Osteoblast (primary cell): ENCODE measurements at places on chromosomes 12 and 14.

GRCh38 chr14:64279704-64280668 is 14.2 kb downstream of the ESR2 start:
- DNase-seq: no peak

DNA sequence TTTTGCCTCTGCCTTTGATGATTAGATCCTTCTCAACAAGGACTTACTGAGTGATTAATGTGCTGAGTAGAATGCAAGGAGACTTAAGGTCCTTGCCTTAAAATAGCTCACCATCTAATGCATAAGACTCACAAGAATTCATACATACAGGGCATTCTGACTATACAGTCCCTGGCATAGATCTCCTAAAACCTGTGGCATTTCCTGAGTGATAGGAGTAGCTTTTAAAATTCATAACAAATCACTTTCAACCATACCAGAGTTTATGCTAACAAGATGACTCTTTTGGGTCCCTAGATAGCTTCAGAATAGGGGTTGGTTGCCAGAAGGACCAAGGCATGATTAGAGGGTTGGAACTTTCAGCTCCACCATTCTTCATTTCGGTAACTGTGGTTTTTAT is 48.8 kb downstream of the STXBP6 start:
- DNase-seq: no peak

GRCh38 chr12:42766754-42767153 is 177.2 kb upstream of the PRICKLE1 start:
- no peak for DNase-seq

- no peak for DNase-seq
Observed at GRCh38 chr14:104377256-104377655, 202.3 kb upstream of the C14orf180 start.

DNA sequence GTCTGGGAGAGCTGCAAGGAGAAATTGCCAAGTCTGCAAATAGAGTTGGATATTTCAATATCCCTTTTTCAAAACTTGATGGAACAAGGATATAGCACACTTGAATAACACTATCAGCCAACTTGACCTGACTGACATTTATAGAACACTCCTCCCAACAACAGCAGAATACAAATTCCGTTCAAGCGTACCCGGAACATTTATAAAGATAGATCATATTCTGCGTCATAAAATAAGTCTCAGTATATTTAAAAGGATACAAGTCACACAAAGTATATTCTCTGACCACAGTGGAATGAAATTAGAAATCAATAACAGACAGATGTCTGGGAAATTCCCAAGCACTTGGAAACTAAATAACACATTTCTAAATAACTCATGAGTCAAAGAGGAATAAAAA is 29.0 kb upstream of the MEG3 start:
- DNase-seq: no peak

- DNase-seq: no peak
Observed at GRCh38 chr12:98771811-98772752, 127.0 kb downstream of the APAF1 start.

- no peak for DNase-seq
Observed at GRCh38 chr12:62834971-62835547, 99.9 kb downstream of the PPM1H start.

- DNase-seq: no peak
Observed at GRCh38 chr12:58703866-58704265, 216.4 kb downstream of the LRIG3 start.

DNA sequence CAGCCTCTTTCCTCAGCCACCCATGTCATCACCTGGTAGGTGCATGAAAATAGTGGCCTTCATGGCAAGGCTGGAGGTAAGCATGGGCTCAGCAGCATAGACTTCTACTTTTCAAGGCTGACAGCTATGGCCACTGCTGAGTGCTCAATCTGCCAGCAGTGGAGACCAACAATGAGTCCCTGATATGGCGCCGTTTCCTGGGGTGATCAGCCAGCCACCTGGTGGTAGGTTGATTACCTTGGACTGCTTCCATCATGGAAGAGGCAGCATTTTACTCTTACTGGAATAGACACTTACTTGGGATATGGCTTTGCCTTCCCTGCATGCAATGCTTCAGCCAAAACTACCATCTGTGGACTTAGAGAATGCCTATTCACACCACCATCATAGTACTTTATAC is 39.5 kb upstream of the USP44 start:
- DNase-seq: no peak

DNA sequence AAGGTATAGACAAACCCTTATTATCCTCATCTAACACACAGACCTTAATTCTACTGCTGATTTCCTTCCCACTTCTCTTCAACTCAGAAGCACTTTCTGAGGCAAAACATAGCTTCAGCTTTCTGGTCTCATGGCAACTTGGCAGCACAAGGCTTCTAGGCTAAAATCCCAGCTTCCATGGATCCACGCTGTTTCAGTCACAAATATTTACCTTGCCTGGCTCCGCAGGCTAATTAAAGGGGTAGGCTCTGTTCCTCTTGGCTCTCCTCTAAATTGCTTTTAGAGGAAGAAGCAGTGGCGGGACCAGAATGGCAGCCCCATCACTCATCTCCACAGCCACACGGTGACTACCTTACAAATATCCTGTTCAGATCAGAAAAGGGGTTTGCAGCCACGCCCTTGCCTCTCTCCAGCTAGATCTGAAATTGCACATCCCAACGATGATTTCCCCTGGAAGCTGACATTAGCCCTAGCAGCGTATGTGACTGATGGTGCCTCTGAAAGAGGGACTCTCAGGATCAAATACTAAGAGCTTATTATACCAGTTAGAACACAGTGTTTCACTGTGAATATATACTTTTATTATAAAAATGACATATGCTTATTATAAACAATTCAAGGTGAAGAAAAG is 221.5 kb upstream of the NUDT4 start:
- DNase-seq: no peak

GRCh38 chr12:102976609-102977280 is 19.3 kb downstream of the ASCL1 start:
- no peak for DNase-seq

DNA sequence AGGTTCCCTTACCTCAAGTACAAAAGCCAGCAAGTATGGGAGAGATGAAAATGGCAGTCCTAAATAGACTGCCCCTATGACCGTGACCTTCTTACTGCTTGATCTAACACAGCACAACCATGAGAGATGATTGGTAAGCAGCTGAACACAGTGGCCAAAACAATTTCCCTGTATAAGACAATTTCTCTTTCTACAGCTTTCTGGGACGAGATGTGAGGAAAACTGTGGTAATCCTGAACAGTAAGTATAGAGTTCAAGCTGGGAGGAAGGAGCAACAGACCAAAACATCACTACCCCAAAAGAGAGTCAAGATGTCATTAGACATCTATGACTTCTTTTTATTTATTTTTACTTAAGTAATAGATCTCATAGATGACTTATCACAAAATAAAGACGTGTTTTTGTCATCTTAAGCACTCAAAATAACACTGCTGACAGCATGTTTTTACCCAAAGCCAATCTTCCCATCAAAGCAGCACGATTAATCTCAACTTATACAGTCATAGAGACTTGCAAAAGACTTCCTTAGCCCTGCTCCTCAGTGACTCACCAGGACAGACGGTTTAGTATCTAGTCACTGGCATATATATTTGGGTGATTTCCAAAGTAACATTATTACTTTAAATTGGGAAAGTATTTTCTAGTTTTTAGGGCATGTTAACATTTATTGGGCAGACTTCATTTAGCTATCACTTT is 3.7 kb downstream of the TMEM52B start:
- DNase-seq: peak; percentile 79

GRCh38 chr12:53971686-53972085 is 1.2 kb upstream of the HOXC11 start:
- DNase-seq: no peak

DNA sequence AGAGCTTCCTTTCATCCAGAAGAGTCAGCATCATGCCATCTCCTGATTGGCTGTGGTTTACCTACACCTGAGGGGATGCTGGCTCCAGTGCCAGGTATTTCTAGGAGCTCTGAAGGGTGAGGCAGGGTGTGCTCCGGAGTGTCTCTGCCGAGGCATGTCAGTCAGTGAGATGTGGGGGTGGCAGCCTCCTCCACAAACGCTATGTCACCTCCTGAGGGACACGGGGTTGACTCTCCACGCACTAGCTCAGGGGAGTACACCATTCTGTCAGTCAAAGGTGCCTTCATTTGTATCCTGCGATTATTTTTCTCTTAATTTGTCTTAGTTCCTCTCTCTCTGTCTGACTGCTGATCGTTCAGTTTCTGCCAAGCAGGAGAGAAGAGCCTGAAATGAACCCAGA is 604.5 kb downstream of the VRK1 start:
- no peak for DNase-seq

DNA sequence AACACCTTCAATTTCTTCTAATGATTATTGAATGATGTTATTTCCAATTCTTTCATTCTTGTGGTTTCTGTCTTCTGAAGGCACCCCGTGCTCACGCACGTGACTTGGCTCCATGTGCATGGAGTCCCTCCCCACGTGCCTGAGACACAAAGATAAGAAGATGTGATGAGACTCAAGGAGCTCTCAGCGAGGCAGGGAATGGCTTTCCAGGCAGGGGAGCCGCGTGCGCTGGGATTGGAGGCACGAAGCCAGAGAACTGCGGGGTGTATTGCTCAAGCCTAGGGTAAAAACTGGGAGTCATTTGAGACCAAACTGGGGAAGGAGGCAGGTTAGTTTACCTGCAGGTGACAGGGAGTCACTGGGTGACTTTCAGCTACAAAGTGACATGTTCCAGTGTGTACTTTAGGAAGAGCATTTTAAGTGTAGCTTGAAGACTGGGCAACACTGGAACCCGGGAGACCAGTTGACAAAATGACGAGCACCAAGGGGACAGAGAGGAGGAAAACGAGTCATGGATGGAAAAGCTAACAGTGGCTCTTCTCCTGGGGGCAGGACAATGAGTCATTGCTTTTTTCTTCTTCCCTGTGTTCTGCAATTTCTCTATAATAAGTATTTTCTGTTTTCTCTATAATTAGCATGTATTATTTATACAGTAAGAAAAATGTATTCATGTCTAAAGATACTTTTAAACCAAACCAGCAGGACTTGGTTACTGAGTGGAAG is 311.7 kb upstream of the FKBP4 start:
- DNase-seq: no peak

GRCh38 chr12:22039361-22039760 is 6.7 kb upstream of the CMAS start:
- no peak for DNase-seq

DNA sequence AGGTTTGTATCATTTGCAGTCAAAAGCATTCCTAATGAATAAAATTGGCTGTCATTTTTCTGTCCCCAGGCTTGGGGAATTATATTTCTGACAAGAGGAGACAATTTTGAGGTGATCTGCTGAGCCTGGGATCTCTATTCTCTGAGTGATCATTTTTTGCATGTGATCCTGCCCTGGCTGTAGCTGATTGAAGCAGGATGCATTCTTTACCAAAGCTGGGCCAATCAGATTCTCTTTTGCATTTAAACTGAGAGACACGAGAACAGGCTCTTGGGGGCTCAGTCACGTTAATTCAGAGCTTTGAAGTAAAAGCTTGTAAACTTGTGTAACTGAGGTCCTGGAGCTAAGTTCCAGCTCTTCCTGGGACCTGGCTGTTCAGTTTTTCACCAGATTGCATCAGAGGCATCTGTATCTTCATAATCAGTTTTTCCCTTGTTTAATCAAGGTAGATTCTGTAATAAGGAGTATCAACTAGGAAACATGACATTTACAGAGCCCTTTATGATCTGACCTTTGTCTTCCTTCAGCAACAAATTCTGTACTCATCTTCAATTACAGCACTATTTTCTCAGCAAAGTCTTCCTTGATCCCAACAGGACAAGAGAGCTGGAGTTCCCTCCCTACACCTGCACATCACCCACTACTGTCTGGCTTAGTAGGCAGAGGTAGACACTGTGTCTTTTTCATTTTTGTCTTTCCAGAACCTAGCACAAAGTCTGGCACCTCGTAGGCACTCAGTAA is 35.0 kb upstream of the MANSC4 start:
- DNase-seq: no peak
